ENCODE measurements at places on chromosomes 16 and 17. TPM values are rescaled to one million over a fixed set of nuclear protein-coding genes. Genes with fewer than 3 reads are reported as not detected.

Gene TOM1L2
- 29.5 TPM for total RNA-seq

Gene BORCS6
- total RNA-seq = 12.9 TPM

Gene FAM20A
- total RNA-seq = not detected

Gene HIC1
- 31.0 TPM for total RNA-seq

- H3K4me3 ChIP-seq = no peak overlapping the region
- H3K36me3 ChIP-seq = no peaks in the 10 kb centered on the region
- no peak for DNase-seq
- peaks cover 8% of the 10 kb centered on the region for H3K27me3 ChIP-seq
- no peak overlapping the region for H3K27ac ChIP-seq
Measured at GRCh38 chr17:69143683-69144231, 2.1 kb upstream of the ABCA6 start.

DNA sequence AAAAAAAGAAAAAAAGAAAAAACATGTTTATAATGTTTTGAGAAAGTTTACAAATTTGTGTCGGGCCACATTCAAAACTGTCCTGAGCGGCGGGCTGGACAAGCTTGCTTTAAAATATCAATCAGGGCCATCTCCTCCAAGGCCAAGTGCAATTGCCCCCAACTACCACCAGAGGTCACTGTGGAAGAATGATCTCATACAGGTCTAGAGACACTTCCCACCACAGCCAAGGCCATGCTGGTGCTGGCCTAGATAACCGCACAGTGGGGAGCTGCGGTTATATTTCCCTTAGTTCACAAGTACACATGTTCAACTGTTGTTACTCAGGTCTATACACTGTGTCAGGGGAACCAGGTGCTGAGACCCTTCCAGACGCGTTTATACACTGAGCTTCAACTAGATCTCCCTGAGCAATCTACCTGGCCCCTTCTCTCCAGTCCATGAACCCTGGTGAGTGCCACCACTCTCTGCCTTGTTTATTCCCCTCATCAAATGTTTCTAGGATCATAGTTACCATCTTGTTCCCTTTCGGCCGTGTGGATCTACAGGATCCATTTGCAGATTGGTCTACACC, 83.8 kb upstream of the CCL2 start:
- no peak overlapping the region for H3K4me3 ChIP-seq
- H3K27ac ChIP-seq = no peak overlapping the region
- no peaks in the 10 kb centered on the region for H3K36me3 ChIP-seq
- H3K27me3 ChIP-seq = peaks cover 12% of the 10 kb centered on the region

DNA sequence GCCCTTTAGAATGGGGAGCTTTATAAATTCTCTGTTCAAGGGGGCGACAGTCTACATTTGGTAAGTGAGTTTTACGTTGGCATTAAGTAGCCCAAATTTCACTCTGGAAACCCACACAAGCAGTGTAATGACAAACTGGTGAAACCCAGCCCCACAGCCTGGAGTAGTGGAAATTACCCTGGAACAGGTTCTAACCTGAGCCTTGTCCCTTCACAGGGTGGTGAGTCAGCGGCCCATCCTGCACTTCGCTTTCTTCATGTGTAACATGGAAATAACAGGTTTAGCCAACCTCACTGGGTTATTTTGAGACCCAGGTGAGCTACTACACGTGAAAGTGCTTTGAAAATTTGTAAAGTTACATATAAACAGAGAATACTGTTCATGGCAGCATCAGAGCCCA, 3.5 kb upstream of the TLCD3A start:
- H3K27ac ChIP-seq = no peak overlapping the region
- H3K4me1 ChIP-seq = peaks cover 15% of the 10 kb centered on the region
- peaks cover 12% of the 10 kb centered on the region for H3K27me3 ChIP-seq
- DNase-seq = no peak

GRCh38 chr16:49639739-49640431, 216.0 kb downstream of the ZNF423 start:
- no peaks in the 10 kb centered on the region for H3K36me3 ChIP-seq
- H3K27ac ChIP-seq = no peak overlapping the region
- no peak overlapping the region for H3K4me3 ChIP-seq
- no peaks in the 10 kb centered on the region for H3K4me1 ChIP-seq

GRCh38 chr17:57957120-57957850, 2.1 kb upstream of the CUEDC1 start:
- no peak overlapping the region for H3K4me3 ChIP-seq
- H3K4me1 ChIP-seq = peaks cover 21% of the 10 kb centered on the region
- no peak overlapping the region for H3K27ac ChIP-seq
- peaks cover 64% of the 10 kb centered on the region for H3K27me3 ChIP-seq
- no peak for DNase-seq
- H3K36me3 ChIP-seq = no peaks in the 10 kb centered on the region

DNA sequence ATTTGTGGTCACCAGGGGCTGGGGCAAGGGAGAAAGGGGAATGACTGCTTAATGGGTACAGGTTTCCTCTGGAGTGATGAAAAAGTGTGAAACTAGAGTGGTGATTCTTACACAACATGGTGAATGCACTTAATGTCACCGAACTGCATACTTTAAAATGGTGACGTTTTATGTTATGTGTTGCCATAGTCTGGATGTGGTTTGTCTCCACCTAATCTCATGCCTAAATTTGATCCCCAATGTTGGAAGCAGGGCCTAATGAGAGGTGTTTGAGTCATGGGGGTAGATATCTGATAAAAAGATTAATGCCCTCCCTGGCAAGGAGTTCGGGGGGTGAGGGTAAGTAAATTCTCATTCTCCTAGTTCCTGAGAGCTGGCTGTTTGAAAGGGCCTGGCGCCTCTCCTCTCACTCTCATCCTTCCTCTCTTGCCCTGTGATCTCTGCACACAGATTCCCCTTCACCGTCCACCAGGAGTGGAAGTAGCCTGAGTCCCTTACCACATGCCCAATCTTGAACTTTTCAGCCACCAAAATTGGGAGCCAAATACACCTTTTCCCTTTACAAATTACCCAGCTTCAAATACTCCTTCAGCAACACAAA, 15.3 kb downstream of the XPO6 start:
- peaks cover 74% of the 10 kb centered on the region for H3K4me1 ChIP-seq
- peak overlapping the region; percentile 72 for H3K27ac ChIP-seq
- H3K36me3 ChIP-seq = peaks cover 61% of the 10 kb centered on the region
- DNase-seq = no peak

- H3K36me3 ChIP-seq = peaks cover 1% of the 10 kb centered on the region
- no peak overlapping the region for H3K27ac ChIP-seq
- H3K4me3 ChIP-seq = no peak overlapping the region
- no peak for DNase-seq
Measured at GRCh38 chr17:58371300-58371950, 19.4 kb upstream of the SUPT4H1 start.

GRCh38 chr16:22031483-22032083, 23.7 kb downstream of the MOSMO start:
- DNase-seq = no peak

DNA sequence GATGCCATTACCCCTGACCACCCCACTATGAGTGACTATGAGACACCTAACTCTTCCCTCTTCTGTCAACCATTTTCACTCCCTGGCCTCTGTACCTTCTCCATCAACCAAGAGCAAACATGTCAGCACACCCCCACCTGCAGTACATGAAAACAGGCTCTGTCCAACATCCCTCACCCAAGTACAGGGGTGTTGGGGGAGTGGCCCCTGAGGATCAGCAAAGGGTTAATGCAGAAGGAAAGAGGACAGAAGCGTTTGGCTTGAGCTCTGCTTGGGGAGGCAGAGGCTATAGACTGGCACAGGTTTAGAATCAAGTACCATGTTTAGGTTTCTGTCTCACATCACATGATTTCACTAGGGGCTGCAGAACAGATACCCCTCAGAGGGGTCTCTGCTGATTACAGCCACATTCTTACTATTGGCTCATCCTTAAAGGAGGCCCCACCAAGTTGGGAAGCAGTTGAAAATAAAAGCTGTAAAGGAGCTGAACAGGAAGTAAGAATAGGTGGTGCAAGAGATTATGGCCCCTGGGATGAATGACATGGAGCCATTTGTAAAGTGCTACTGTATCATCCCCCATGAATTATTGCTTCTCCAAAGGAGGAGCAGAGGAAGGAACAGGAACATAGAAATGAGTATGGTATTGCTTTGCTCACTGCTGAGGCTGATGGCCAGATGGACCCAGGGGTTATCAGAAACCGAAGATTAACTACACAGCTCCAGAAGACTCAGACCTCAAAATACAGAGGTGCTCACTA, 2.4 kb upstream of the PSMC3IP start:
- no peaks in the 10 kb centered on the region for H3K27me3 ChIP-seq
- peaks cover 41% of the 10 kb centered on the region for H3K36me3 ChIP-seq
- no peak for DNase-seq
- no peak overlapping the region for H3K4me3 ChIP-seq

DNA sequence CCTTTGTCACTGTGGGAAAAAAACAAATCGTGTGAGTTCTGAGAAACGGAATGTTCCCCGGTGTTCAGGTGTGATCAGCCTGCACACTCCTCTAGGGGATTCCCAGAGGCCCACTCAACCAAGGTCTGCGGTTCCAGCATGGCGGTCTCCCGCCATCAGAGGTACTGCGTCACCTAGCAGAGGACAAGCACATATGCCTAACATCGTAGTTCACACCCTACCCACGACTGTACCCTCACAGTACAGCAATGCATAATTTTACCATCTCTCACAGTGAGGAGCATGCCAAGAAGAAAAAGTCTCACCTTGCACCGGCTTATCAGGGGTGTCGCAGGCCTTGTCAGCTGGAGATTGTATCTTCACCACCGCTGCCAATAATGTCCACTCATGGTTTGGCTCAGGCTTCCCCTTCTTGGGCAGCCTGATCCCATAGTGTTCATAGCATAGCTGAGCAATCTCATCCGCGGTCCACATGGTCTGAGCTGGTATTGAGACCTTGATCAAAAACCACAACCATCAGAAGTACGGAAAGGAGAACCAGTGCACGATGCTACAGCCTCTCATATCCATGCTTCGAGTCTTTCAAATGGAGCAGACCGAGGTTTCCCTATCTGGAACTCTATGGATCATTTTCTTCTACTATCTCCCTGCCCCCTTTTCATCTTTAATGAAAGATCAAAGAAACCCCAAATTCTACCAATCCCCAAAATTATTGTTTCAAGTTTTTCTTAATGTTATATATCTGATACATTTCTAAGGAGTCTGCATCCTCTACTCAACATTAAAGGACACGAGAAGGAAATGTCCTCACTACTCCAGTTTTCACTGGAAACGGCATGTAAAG, 2.5 kb downstream of the ADAT1 start:
- no peak overlapping the region for H3K4me3 ChIP-seq
- no peak overlapping the region for H3K27ac ChIP-seq
- H3K36me3 ChIP-seq = peaks cover 50% of the 10 kb centered on the region

DNA sequence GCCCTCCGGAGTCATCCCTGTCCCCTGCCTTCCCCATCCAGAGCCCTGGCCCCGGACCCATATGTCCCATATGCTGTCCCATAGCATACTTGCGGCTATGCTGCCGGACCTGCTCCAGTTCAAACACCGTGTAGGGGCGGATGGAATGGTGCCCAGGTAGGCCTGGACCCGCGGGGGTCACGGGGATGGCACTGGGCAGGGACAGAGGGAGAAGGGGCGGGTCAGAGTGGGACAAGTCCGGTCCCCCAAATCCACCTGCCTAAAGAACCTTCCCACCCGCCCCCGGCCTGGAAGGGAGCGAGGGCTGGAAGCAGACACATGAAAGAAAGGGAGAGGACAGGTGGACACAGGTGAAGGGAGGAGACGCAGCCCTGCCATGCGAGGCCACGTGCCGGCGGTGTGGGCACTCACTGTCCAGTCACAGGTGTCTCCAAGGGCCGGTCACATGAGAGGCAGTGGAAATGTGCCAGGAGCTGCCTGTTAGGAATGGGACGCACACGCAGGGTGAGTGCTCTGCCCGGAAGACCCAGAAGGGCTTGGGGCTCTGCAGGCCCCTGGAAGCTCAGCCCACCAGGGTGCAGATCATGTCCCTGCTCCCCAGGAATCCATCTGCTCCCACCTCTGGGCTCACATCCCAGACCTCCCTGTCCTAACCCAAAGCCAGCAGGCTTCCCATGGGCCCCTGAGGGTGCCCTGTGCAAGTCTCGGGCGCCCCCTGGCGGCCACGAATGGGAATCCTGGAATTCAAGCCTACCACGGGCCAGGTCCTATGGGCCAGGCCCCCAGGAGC, 14.0 kb downstream of the UBALD2 start:
- DNase-seq = peak; percentile 87
- H3K4me3 ChIP-seq = no peak overlapping the region
- H3K27me3 ChIP-seq = no peaks in the 10 kb centered on the region
- H3K4me1 ChIP-seq = peaks cover 28% of the 10 kb centered on the region
- no peak overlapping the region for H3K27ac ChIP-seq

All from activated CD4-positive, alpha-beta T cell treated with anti-CD3 and anti-CD28 coated beads, Interleukin-2, amount 10 ng/mL, durations not matched to agents 7 days and 5 days (primary cell).